Testis (tissue), 5 donors: ENCODE measurements at places on chromosomes 6 and 20. TPM values are rescaled to one million over a fixed set of nuclear protein-coding genes. Genes with fewer than 3 reads are reported as not detected.

The MEA1 gene
- polyA plus RNA-seq = 522 TPM

The PPDPF gene
- polyA plus RNA-seq = 207 TPM

The HLA-DRB1 gene
- 135 TPM for polyA plus RNA-seq

The CAP2 gene
- 5.2 TPM for polyA plus RNA-seq

The TP53TG5 gene
- polyA plus RNA-seq = 28.2 TPM

The OR2B6 gene
- not detected for polyA plus RNA-seq

The CALHM5 gene
- polyA plus RNA-seq = 1.5 TPM

The EBF4 gene
- 6.1 TPM for polyA plus RNA-seq

The WFDC12 gene
- not detected for polyA plus RNA-seq

The PPARD gene
- polyA plus RNA-seq = 21.5 TPM

The TMEM217 gene
- 46.5 TPM for polyA plus RNA-seq

- no peak for DNase-seq
- H3K36me3 ChIP-seq = no peaks in the 10 kb centered on the region
- no peak overlapping the region for H3K27ac ChIP-seq
- no peaks in the 10 kb centered on the region for H3K27me3 ChIP-seq
- H3K4me3 ChIP-seq = no peak overlapping the region
Observed at GRCh38 chr6:33172688-33173534, 19.4 kb downstream of the COL11A2 start.

DNA sequence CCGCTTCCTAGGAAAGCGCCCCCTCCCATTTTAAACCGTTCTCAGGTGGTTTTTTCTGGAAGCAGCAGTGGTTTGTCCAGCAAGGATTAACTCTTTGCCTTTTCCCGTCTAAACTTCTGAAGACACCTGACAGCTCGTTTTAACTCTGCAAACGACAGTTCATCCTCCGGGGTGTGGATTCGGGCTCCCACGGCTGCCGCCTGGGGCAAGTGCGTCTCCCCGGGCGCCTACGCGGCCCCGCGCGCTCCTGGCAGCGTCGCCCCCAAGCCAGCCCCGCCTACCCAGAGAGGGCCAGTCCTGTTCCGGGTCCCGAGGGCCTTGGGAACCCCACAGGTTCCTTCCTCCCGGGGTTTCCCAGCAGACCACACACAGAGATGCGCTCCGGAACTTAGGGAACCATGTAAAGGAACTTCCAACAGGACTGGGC lies 54.4 kb downstream of the PRR18 start:
- no peaks in the 10 kb centered on the region for H3K4me1 ChIP-seq
- peak overlapping the region; percentile 63 for H3K4me3 ChIP-seq
- H3K27ac ChIP-seq = no peak overlapping the region
- no peaks in the 10 kb centered on the region for H3K36me3 ChIP-seq

GRCh38 chr6:49336514-49337131 lies 126.4 kb downstream of the MMUT start:
- H3K36me3 ChIP-seq = no peaks in the 10 kb centered on the region
- no peaks in the 10 kb centered on the region for H3K4me1 ChIP-seq
- DNase-seq = no peak
- no peak overlapping the region for H3K4me3 ChIP-seq
- no peaks in the 10 kb centered on the region for H3K27me3 ChIP-seq

GRCh38 chr6:10425975-10426780 lies 11.3 kb upstream of the TFAP2A start:
- H3K36me3 ChIP-seq = no peaks in the 10 kb centered on the region
- H3K27me3 ChIP-seq = no peaks in the 10 kb centered on the region
- peak overlapping the region; percentile 36 for H3K4me3 ChIP-seq

GRCh38 chr20:3652676-3653596 lies 10.3 kb downstream of the GFRA4 start:
- peaks cover 5% of the 10 kb centered on the region for H3K4me1 ChIP-seq
- H3K36me3 ChIP-seq = no peaks in the 10 kb centered on the region
- no peaks in the 10 kb centered on the region for H3K27me3 ChIP-seq
- DNase-seq = no peak
- H3K4me3 ChIP-seq = no peak overlapping the region

GRCh38 chr20:4817230-4817671 lies 95.5 kb downstream of the PRND start:
- no peaks in the 10 kb centered on the region for H3K36me3 ChIP-seq
- H3K4me3 ChIP-seq = no peak overlapping the region
- H3K27ac ChIP-seq = no peak overlapping the region
- peaks cover 51% of the 10 kb centered on the region for H3K4me1 ChIP-seq

DNA sequence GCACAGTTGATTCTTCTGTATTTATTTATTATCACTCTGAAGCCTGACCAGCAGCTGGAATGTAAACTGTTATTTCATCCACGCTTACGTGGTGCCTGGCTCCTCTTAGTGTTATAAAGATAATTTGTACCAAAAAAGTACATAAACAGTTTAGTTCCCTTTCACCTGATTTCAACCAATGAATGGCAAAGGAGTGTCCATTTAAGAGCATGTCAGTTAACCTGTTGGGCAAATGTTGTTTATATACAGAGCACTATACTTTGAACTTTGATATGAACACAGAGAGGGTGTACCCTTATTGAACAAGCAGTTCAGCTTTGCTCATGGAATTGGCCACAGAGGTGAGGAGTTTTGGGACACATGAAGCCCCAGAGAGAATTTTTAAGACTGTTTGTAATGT lies 7.2 kb upstream of the CTCFL start:
- no peak overlapping the region for H3K27ac ChIP-seq
- peaks cover 1% of the 10 kb centered on the region for H3K4me1 ChIP-seq
- H3K36me3 ChIP-seq = no peaks in the 10 kb centered on the region
- no peak for DNase-seq
- H3K27me3 ChIP-seq = no peaks in the 10 kb centered on the region

- no peaks in the 10 kb centered on the region for H3K27me3 ChIP-seq
- no peak overlapping the region for H3K27ac ChIP-seq
- no peaks in the 10 kb centered on the region for H3K36me3 ChIP-seq
- H3K4me1 ChIP-seq = no peaks in the 10 kb centered on the region
- no peak overlapping the region for H3K4me3 ChIP-seq
Observed at GRCh38 chr6:125258651-125259353, 43.0 kb downstream of the HDDC2 start.

DNA sequence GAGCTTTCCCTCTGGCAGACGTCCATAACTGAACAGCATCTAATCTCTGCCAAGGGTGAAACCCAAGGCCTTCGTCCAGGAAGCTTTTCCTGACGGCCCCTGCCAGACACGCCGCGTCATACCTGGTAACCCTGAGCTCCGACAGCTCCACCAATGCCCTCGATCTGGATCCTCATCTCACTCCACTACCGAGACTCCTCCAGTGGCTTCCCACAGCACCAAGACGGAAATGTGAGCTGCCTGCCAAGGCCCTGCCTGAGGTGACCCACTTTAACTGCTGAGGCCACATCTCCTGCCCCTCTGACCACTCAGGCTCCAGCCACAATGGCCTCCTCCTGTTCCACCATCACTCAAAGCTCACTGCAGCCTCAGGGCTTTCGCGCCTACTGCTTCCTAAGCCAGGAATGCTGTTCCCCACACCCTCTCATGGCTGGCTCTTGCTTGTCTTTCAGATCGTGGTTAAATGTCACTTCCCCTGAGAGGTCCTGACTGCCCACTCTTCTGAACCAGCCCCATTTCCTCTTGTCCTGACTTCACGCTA lies 143.2 kb downstream of the PREX1 start:
- H3K4me3 ChIP-seq = no peak overlapping the region
- no peaks in the 10 kb centered on the region for H3K36me3 ChIP-seq
- no peak overlapping the region for H3K27ac ChIP-seq

GRCh38 chr6:126516411-126516810 lies 176.5 kb downstream of the CENPW start:
- H3K27ac ChIP-seq = no peak overlapping the region
- no peaks in the 10 kb centered on the region for H3K36me3 ChIP-seq
- H3K4me3 ChIP-seq = no peak overlapping the region
- no peaks in the 10 kb centered on the region for H3K27me3 ChIP-seq
- DNase-seq = no peak

GRCh38 chr20:23455639-23456038 lies 3.0 kb upstream of the CST11 start:
- no peak overlapping the region for H3K4me3 ChIP-seq
- H3K36me3 ChIP-seq = no peaks in the 10 kb centered on the region
- no peaks in the 10 kb centered on the region for H3K4me1 ChIP-seq
- no peak overlapping the region for H3K27ac ChIP-seq

GRCh38 chr20:24604966-24605665 lies 135.7 kb downstream of the SYNDIG1 start:
- no peaks in the 10 kb centered on the region for H3K36me3 ChIP-seq
- no peak for DNase-seq
- no peak overlapping the region for H3K27ac ChIP-seq
- no peak overlapping the region for H3K4me3 ChIP-seq
- H3K4me1 ChIP-seq = no peaks in the 10 kb centered on the region

DNA sequence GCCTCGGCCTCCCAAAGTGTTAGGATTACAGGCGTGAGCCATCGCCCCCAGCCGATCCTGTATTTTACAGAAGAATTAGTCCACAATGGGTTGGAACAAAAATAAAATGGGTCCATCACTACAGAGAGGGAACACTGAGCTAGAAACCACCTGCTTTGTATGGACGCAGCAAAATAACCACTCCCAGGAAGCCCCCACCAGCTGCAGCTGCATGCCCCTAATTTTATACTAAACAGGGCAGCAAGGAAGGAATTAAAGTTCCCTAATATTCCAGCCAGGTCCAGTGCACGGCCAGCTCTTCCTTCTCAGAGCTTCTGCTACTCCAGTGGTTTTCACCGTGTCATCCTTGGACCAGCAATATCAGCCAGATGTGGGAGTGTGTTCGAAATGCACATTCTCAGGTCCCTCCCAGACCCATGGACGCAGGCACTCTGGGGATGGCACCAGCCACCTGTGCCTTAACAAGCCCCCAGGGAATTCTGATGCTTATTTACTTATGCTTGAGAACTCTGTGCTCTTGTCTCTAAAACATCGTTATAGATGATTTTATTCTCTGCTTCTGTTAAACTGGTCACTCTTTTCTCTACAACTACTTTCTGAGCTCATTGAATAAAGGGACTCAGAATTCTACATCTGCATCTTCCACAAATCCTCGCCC lies 189.5 kb upstream of the SLC24A3 start:
- no peaks in the 10 kb centered on the region for H3K27me3 ChIP-seq
- H3K4me1 ChIP-seq = peaks cover 3% of the 10 kb centered on the region
- H3K36me3 ChIP-seq = no peaks in the 10 kb centered on the region
- no peak overlapping the region for H3K27ac ChIP-seq

DNA sequence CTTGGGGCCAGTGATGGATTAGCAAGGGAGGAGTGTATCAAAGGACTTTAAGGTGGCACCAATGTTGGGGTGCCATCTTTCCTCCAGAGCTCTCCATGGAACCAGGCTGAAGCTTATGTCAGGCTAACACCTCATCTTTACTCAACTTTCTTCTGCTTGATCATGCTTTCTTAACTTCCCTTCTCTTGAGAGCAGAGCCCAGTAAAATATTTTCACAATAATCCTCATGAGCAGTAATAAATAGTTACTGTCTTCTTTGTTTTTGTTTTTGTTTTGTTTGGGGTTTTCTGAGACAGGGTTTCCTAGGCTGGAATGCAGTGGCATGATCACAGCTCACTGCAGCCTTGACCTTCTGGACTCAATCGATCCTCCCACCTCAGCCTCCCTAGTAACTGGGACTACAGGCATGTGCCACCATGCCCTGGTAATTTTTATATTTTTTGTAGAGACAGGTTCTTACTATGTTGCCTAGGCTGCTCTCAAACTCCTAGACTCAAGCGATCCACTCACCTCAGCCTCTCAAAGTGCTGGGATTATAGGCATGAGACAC lies 127.9 kb upstream of the TOP1 start:
- H3K4me1 ChIP-seq = no peaks in the 10 kb centered on the region
- no peak overlapping the region for H3K4me3 ChIP-seq
- no peak for DNase-seq
- H3K27me3 ChIP-seq = no peaks in the 10 kb centered on the region

DNA sequence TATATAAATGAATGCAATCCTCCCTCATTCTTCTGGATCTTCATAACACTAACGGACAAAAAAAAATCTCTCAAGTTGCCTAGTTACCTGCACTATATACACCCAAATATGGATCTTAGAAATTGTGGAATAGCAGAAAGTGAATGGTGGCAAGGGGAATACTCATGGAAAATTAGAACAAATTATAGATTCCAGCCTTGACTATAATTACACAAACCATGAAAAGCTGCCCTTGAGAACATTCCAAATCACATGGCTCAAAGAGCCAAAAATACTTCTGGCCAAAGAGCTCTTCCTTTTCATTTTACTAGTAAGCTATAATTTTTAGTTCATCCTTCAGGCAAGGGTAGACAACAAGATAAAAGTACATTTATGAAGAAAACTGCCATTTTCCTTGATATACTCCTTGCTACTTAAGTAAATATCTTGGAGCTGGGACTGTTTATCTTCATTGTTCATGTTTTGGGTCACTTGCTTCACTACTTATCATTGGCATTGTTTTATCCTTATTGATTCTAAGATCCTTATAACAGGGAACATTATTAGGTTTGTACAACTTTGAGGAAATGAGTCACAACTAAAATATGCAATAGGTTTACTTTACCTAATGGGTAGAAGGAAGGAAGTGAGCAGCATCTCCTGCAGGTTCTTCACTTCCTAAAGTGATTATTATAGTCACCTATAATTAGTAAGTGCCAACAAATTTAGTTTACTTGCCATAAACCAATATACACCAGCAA lies 6.4 kb upstream of the MTRES1 start:
- no peak for DNase-seq
- H3K4me1 ChIP-seq = no peaks in the 10 kb centered on the region
- no peak overlapping the region for H3K27ac ChIP-seq
- H3K36me3 ChIP-seq = no peaks in the 10 kb centered on the region

DNA sequence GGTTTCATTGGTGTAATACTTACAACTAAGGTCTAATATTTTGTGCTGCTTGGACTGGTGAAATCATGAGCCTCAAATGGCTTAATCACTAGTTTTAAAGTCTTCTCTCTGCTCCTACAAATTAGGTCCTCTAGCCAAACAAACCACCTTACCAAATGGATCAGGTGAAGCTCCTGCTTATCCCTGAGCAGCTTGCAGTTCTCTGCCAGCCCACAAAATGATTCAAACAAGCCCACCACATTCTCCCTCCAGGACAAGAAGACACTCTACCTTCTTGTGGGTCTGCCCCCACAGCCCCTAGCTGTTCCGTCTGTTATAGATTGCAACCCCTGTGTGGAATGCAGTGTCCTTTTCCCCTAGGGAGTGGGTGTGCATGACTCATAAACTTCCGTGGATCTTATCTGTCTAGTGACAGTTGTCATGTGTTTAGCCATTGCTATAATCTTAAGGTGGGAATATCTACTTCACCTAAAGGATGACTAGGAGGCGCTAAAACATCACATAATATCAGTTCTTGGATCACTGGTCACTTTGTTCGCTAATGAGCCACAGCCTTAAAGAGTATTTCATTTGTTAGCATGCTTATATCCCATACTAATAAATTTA lies 940.5 kb upstream of the MANEA start:
- H3K36me3 ChIP-seq = no peaks in the 10 kb centered on the region
- H3K4me1 ChIP-seq = no peaks in the 10 kb centered on the region
- H3K27me3 ChIP-seq = no peaks in the 10 kb centered on the region
- no peak overlapping the region for H3K27ac ChIP-seq
- no peak for DNase-seq

- no peaks in the 10 kb centered on the region for H3K27me3 ChIP-seq
- H3K4me3 ChIP-seq = no peak overlapping the region
- H3K4me1 ChIP-seq = no peaks in the 10 kb centered on the region
- no peaks in the 10 kb centered on the region for H3K36me3 ChIP-seq
- no peak for DNase-seq
- H3K27ac ChIP-seq = no peak overlapping the region
Observed at GRCh38 chr6:147774856-147775255, 266.4 kb downstream of the SAMD5 start.
